ENCODE measurements at places on chromosomes 11 and 22.

GRCh38 chr11:30365793-30366517 is 43.1 kb downstream of the ARL14EP start:
- no peak for DNase-seq

GRCh38 chr11:66981976-66982578 is 7.0 kb downstream of the C11orf86 start:
- DNase-seq, result peak; percentile 84

DNA sequence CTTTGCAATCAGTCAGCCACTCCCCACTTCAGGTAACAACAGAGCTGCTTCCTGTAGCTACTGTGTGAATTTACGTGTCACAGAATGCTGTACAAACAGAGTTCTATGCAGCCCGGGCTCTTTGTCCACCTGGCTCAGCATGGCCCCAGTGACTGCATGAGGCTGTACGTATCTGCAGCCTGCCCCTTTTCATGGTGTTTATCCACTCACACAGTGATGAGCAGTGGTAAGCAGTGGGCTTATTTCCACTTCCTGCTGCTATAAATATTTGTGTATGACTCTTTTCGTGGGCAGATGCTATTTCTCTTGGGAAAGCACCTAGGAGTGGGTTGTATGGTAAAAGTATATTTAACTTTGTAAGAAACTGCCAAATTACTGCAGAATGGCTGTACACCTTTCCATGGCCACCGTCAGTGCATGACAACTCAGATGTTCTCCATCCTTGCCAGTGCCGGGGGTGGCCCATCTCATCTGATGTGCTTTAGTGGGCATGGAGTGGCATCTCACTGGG is 43.3 kb downstream of the MYEOV start:
- peak; percentile 65 for DNase-seq

DNA sequence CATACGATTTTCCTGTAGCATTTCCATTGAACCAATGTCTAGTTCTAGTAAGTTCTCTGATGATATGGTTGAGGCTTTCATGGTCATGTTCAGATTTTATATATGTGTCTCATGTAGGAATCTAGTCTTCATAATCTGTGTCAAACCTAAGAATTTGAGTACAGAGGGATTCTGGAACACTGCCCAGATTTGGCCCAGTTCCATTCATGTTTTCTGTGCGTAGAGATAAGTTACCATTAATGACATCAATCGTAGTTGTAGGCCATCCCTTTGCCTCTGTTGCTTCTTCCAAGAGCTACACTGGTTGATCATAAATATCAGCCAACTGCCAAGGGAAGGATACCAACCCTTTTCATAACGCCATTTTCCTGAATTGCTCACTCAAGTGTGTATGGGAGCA is 23.3 kb downstream of the ST3GAL4 start:
- no peak for DNase-seq

DNA sequence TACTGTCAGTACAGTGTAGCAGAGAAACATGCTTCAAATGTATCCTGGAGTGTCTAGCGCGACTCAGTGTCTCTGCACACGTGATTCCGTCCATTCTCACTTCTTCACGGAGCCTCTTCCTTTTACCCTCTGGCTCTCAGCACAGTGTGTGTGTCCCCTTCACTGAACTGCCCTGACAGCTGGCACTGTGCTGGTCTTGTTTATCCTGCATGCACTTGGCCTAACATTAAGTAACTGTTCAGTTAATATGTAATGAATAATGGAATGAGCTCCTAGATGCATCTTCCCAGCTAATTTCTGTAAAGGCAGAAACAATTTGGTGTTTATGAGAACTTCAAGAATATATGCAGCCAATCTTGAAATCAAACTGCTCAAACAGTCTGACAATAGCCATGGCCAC is 44.4 kb downstream of the KMT5B start:
- DNase-seq, result no peak

- DNase-seq, result no peak
Observed at GRCh38 chr11:133388975-133389568, 143.2 kb downstream of the OPCML start.

- no peak for DNase-seq
Observed at GRCh38 chr11:2759228-2760195, 59.7 kb upstream of the KCNQ1OT1 start.

GRCh38 chr11:19589567-19590260 is 122.9 kb upstream of the NAV2 start:
- no peak for DNase-seq

DNA sequence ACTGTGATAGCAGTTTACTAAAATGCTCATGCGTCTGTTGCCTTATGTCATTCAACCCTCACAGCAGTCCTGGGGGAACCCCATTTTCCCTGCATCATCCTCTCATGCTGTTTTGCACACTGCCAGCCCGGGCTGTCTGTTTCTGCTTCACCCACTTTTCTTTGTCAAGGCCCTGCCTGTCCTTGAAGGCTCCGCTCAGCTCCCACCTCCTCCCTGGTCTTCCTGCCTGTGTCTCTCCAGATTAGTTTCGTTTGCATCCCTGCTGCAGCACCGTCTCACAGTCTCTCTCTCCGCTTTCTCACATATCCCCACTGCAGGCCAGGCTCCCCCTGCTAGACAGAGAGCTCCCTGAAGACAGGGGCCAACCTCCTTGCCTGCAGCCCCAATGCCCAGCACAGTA is 29.9 kb downstream of the SERPINH1 start:
- DNase-seq, result no peak

DNA sequence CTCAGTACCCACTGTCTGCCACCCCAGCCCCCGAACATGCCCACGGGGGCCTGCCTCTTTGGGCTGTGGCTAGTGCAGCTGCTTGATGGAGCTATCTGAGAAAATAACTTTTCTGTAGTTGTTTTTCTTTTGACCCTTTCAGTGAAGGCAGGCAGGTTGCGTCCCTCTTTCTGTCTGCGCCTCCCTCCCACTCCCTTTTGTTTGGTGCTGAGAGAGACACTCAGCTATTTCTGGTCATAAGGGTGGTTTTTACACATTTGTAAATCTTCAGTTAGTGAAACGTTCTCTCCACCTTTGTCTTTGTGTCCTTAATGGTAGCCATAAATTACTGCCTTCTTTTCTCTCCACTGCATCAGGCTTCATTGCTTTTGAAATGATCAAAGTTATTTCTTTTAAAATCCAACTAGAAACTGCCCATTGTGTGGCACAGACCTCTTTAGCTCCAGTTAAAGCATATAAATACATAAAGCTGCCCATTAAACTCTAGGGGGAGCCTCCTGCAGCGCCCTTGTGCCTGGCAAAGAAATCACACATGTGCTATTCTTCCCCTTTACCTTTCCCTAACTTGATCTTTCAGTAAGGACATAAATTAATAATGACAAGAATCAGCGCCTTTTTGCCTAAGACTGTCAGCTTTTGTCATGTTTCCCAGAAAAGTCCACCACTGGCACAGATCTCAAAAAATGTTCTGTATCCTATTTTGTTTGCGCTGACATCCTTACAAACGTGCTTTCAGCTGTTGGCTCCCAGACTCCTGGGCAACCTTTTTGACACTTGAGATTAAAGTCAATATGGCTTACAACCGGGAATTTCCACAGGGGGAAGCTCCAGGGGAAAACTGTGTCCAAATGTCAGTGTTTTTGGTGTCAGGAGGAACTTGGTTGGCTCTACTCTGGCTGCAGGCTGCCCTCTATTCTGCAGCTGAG is 1.7 kb upstream of the SCUBE2 start:
- no peak for DNase-seq

DNA sequence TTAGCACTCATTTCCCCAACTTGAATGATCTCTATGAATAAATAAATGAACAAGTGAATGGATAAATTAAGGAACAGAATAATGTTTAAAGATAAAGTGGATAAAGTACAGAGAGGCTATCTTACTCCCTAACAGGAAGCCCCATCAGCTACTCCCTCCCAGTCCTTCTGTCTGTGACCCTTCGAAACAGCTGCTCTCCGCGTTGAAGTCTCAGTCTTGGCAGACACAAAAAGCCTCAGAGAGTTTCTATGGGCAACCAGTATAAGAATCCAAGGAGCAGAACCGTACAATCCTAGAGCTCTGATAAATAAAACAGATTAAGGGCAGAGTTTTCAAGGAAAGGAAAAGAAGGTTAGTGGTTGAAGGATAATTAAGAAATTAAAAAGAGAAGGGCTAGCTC is 35.0 kb downstream of the GUCY1A2 start:
- DNase-seq, result no peak

GRCh38 chr22:30605449-30606110 is 1.4 kb upstream of the TCN2 start:
- DNase-seq, result peak; percentile 63

DNA sequence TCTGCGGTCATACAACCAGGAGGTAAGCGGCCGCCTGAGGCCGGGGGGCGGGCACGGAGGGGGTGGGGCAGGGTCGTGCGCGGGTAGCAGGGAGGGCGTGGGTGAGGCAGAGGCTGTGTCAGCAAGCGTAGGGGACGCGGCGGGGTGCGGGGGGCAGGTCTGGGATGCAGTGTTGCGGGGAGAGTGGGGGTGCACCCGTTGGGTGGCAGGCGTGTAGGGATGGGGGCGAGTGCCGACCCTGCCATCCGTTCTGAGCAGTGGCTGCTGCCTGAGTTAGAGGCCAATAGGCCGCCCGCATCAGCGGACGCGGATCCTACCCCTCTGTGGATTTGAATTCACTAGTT is 1.4 kb downstream of the RIC8A start:
- DNase-seq, result no peak

DNA sequence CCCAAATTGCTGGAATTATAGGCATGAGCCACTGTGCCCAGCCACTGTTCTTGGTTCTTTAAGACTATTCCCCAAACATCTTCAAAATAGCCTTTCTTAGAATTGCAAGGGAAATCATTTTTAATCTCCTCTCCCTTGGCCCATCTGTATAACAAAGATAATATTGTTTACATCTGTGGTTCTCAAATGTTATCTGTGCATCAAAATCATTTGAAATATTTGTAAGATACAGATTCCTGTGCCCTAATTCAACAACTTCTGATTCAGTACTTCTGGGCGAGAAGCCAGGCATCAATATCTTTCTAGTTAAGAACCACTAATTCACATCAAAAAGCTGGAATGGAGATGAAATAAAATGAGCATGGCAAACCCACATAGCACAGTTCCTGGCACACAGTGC is 83.0 kb downstream of the TMPRSS5 start:
- DNase-seq, result no peak

DNA sequence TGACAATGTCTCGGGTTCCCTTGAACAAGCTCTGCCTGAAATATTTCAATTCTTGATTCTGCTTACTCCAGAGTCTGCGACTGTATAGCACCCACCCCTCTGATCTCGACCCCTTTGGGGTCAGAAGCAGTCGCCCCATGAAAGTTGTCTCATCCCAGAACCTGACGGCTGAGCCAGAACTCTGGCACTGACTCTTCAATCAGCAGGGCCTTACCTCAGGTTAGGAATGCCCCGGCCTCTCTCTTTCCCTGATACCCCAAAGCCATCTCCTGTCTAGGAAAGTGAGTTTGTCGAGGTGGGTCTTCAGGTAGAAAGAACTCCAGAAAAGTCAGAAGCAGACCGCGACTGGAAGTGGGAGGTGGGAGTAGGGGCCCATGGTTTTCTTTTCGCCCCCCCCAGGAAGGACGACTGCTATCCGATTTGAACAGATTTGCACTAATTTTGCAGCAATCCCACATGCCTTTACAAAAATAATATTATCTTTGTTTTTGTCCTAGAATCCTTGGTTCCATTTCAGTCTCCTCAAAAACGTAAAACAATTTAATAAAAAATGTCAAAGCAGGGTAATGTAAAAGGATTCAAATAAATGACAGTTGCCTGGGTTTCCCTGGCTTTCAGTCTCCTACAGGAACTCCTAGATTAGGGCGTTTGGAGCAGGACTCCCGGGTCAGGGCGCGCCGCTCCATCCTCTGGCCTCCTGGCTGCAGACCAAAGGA is 898 bp upstream of the ROBO3 start:
- DNase-seq, result no peak

DNA sequence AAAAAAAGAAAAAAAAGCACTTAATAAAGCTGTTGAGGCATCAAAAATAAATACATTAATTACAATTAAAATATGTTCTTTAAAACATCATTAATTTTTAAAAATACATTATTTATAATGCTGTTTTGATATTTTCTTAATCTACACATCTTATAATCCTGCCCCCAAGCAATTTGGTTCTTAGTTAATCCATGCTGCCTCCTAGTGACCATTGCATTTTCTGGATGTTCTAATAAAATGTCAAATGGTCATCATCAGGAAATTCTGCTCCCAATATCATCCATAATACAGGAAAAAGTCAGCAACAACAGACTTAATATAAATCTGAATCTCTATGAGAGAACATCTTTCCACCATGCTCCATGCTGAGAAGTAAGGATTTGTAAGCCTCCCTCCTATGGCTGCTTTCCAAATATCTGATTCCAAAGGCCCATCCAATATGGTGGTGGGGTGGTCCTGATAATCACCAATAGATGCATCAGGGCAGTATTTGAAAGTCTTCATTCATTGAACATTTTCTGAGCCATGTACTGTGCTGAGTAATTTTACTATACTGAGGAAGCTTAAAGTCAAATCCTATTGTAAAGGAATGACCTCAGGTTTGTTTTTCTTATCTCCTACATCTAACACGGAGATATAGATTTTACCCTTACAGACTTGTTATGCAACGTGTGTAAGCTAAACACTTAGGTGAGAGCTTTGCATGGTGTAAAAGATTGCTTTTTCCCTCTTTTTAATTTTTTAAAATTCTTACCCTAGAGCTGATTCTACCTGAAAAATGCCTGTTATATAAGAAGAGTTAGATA is 124.7 kb upstream of the BMAL1 start:
- no peak for DNase-seq

- peak; percentile 51 for DNase-seq
Observed at GRCh38 chr11:61362542-61362875, 335 bp downstream of the TMEM138 start.

DNA sequence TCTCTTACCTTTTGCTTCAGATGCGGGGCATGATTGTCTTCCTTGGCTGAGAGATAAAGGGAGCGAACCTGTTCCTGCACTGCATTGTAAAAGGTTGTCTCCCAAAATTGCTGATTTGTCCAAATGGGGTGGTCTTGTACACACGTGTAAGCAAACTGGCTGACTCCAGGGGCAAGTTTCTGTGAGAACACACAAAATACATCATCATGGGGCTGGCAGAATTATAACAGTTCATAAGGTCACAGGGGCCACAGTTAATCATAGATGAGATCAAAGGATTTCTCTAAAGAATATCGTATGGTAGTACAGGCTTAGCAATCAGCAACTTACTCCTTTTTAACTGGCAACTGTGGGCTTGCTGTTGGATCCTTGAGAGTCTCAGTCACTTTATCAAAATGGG is 194.3 kb downstream of the SWAP70 start:
- no peak for DNase-seq

GRCh38 chr22:23716811-23717801 is 26.3 kb downstream of the RGL4 start:
- peak; percentile 79 for DNase-seq

GRCh38 chr11:113778111-113778910 is 1.3 kb upstream of the CLDN25 start:
- DNase-seq, result peak; percentile 4
